ENCODE measurements at places on chromosomes 11 and 22.

DNA sequence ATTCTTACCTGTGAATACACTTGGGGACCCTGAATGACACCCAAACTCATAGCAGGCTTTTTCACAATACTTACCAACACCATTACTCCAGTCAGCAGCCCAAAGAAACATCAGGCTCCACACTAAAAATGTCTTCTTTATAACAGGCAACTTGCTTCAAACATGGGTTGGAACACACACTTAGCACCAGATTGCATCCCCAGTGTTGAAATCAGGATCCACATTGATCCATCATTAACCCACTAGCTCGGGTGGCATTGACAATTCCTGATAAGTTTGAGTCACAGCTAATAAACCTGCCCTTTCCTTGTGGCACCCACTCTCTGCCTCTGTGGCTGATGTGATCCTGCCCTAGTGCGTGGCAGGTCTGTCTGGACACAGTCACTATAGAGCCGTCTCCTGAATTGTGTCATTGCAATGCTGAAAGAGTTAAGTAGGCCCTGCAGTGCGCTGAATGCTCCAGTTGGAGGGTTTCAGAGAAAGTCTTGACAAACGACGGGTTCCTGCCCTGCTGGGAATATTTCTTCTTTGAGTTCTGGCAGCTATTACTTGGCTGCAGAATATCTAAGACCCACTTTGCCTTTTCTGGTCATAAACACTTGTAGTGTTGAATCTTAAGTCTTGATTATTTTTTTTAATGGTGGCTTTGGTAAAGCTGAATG lies 19.6 kb upstream of the C11orf96 start:
- no peak for DNase-seq

DNA sequence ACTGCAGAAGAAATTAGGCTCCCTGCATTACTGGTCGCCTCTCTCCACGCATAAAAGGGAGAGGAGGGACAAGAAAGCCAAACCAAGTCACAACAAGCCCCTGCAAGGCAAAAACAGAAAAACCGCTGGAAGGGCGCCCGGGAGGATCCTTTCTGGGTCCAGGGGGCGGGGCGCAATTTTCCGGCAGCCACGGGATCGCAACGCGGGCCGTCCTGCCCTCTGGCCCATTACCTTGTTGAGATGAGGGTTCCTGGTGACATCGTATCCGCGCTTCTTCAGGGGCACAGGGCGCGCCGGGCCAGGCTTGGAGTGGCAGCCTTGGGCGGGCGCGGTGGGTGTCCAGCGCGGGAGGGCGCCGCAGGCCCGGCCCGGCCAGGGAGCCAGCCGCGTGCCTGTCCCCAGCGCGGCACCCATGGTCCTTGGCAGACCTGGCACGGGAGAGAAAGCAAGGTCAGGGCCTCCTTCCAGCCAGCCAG lies 847 bp downstream of the ME3 start:
- DNase-seq, result peak; percentile 89

- DNase-seq, result no peak
These were observed 156.3 kb downstream of the FAT3 start for GRCh38 chr11:92380882-92381281.

GRCh38 chr22:44547371-44547770 lies 49.3 kb upstream of the RTL6 start:
- no peak for DNase-seq

- no peak for DNase-seq
These were observed 38.9 kb upstream of the MN1 start for GRCh38 chr22:27840436-27840835.

DNA sequence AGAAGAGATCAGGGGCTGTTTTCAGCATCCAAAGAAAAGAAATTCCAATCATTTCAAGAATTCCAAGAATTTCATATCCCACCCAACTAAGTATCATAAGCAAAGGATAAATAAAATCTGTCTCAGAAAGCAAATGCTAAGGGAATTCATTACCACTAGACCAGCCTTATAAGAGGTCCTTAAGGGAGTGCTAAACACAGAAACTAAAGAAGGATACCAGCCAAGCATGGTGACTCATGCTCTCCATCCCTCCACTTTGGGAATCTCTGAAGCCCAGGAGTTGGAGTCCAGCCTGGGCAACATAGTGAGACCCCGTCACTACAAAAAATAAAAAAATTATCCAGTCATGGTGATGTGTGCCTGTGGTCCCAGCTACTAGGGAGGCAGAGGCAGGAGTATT lies 17.8 kb downstream of the FADD start:
- DNase-seq, result no peak
